ENCODE measurements at places on chromosomes 4 and X. TPM values are rescaled to one million over a fixed set of nuclear protein-coding genes. Genes with fewer than 3 reads are reported as not detected.

Gene GAGE12E
- total RNA-seq, result not detected

Gene NPNT
- 0.97 TPM for total RNA-seq

Gene AASDH
- total RNA-seq, result 10.9 TPM

- H3K4me3 ChIP-seq, result no peak overlapping the region
- no peaks in the 10 kb centered on the region for H3K27me3 ChIP-seq
- no peaks in the 10 kb centered on the region for H3K4me1 ChIP-seq
- DNase-seq, result no peak
Measured at GRCh38 chrX:86237482-86237881, 89.2 kb downstream of the DACH2 start.

GRCh38 chrX:45598861-45599260 lies 398.2 kb upstream of the DIPK2B start:
- no peak overlapping the region for H3K27ac ChIP-seq
- peaks cover 6% of the 10 kb centered on the region for H3K4me1 ChIP-seq
- H3K36me3 ChIP-seq, result no peaks in the 10 kb centered on the region
- H3K27me3 ChIP-seq, result no peaks in the 10 kb centered on the region
- no peak overlapping the region for H3K4me3 ChIP-seq

GRCh38 chr4:128427832-128428366 lies 140.3 kb upstream of the PGRMC2 start:
- H3K4me1 ChIP-seq, result no peaks in the 10 kb centered on the region
- H3K36me3 ChIP-seq, result no peaks in the 10 kb centered on the region
- DNase-seq, result no peak
- no peak overlapping the region for H3K4me3 ChIP-seq
- no peak overlapping the region for H3K27ac ChIP-seq

Gene SPATA4
- total RNA-seq, result not detected

- H3K27me3 ChIP-seq, result no peaks in the 10 kb centered on the region
- no peak overlapping the region for H3K4me3 ChIP-seq
- no peaks in the 10 kb centered on the region for H3K4me1 ChIP-seq
- H3K27ac ChIP-seq, result no peak overlapping the region
- DNase-seq, result no peak
- 0 out of 2 replicates have a peak, but pooled peaks cover 1% of the 10 kb centered on the region for H3K36me3 ChIP-seq
Measured at GRCh38 chr4:105677709-105678108, 30.8 kb downstream of the INTS12 start.

DNA sequence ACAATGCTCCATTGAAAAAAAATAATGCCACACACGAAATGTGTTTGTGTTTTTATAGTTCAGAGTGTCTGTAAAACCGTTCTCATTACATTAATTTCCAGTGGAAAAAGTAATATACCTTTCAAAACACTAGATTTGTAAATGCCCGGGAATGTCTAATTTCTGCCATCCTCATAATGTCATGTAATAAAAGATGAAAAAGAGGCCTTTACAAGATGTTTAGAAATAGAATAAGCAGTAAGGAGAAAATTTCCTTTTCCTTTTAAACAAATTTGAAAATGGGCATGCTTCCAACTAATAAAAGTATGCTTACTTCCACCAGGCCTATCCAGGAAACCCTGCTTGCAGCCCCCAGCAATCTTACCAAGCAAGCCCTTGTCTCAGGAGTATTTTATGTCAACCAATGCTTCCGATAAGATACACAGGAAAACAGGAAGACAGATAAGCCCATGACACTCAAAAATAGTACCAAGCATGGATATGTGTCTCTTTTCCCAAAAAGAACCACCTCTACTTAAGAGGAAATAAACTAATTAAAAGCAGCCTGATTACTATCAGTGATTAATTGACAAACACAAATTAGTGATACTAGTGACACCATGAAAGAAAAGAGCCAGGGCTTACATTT lies 894.7 kb upstream of the INTU start:
- H3K4me3 ChIP-seq, result no peak overlapping the region
- H3K36me3 ChIP-seq, result no peaks in the 10 kb centered on the region
- H3K27ac ChIP-seq, result no peak overlapping the region
- no peaks in the 10 kb centered on the region for H3K4me1 ChIP-seq
- no peaks in the 10 kb centered on the region for H3K27me3 ChIP-seq

DNA sequence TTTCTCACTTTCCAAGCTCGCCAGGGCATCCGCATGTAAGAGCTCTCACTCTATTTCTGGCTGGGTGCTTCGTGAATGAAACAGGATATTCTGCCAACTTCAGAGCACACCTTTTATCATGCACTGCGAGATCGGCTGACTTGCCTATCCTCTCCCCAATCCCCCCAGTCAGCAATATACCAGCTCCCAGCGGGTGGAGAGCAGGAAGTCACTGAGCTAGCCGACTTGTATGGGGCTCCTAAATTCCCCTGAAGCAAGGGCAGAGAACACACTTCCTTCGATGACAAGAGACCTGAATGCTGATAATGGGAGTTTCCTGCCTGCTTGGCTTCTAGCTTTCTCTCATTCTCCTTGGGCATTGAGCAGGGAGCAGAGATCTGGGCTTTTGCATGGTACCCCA lies 33.8 kb upstream of the MAMLD1 start:
- no peaks in the 10 kb centered on the region for H3K27me3 ChIP-seq
- H3K27ac ChIP-seq, result no peak overlapping the region
- no peaks in the 10 kb centered on the region for H3K4me1 ChIP-seq
- no peak overlapping the region for H3K4me3 ChIP-seq
- no peaks in the 10 kb centered on the region for H3K36me3 ChIP-seq

DNA sequence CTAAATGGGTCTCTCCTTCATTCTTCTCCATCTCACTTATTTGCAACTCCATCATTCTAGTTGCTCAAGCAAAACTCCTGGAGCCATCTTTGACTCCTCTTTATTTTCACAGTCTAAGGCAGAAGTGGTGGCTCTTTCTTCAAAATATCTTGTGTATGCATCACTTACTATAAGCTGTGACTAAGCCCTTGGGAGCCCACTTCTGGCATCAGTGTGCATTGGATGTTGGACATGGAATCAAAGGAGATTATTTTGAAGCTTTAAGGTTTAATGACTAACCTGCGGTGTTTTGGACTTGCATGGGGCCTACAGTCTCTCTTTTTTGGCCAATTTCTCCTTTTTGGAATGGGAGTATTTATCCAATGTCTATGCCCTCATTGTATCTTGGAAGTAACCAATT lies 276.8 kb downstream of the SPOCK3 start:
- H3K36me3 ChIP-seq, result no peaks in the 10 kb centered on the region
- H3K4me1 ChIP-seq, result no peaks in the 10 kb centered on the region
- no peak for DNase-seq
- no peak overlapping the region for H3K4me3 ChIP-seq

DNA sequence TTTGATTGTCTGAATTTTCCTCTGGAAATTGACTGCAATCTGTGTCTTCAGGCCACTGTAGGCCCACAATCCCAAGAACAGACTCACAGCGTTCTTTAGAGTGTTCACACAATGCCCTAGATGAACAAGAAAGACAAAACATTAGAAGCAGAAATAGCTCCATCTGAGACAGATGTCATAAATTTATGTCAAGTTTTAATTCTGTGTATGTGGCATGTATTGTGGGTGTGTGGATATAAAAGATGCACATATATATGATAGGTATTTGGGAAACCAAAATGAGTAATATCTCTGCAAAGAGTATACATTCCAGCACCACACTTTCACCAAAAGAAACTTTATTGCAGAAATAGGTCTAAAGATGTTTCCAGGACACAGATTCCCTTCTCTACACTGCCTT lies 176.1 kb downstream of the CORIN start:
- no peak overlapping the region for H3K27ac ChIP-seq
- H3K4me3 ChIP-seq, result no peak overlapping the region
